Stimulated activated CD8-positive, alpha-beta memory T cell treated with anti-CD3 and anti-CD28 coated beads, Interleukin-15, amount 100 ng/mL, for 24 hours (primary cell): ENCODE measurements at places on chromosomes 4 and X.

GRCh38 chrX:81263059-81263458 is 61.2 kb downstream of the SH3BGRL start:
- DNase-seq = no peak

DNA sequence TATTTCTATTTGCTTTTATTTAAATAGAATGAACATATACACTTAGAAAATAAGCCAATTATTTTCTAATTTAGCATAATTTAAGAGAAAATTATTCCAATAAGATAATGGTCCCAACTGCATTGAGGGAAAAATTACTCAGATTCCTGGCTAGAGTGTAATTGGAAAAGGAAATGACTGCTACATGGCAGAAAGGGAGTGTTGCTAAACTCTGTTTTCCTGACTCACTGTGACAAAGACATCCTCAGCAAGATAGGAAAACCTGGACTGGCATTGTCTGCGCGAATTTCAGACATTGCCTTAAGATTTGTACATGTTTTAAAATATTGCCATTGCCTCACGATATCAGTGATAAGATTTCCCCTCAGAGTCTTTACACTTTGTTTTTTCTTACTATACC is 8.2 kb downstream of the TNIP3 start:
- DNase-seq = no peak

GRCh38 chrX:50978920-50979682 is 68.6 kb downstream of the BMP15 start:
- DNase-seq = no peak

- DNase-seq = no peak
Observed at GRCh38 chrX:101163166-101163565, 56.4 kb upstream of the DRP2 start.

GRCh38 chr4:187903106-187903505 is 92.5 kb upstream of the ZFP42 start:
- no peak for DNase-seq

DNA sequence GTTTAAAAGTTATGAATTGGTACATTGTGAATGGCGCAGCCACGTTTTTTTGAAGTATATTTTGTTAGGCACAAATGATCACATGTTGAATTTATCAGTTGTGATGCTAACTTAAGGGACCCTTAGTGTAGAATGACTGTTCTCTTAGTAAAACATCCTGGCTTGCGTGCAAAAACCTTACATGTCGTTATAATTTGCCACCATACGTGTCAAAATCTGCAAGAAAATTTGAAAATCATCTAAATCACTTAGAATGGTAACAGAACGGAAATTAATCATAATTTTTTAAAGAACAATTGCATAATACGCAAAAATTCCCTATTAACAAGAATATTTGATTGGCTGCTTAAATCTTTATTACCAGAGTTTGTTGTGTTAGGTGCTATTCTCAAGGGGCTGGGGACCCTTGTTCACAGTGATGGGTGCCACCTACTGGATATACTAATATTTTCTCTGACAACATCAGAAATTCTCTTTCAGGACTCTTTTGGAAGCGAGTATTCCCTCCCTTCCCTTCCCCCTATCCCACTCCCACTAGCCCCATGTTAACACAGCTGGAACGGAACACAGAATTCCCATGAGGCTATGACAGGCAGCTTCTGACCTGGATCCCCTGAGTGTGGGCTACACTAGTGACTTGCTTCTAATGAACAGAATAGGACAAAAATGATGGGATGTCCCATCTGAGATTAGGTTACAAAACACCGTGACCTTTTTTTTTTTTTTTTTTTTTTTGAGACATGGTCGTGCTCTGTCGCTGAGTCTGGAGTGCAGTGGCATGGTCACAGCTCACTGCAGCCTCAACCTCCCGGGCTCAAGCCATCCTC is 71.8 kb downstream of the SUPT20HL2 start:
- no peak for DNase-seq

GRCh38 chr4:25451676-25452075 is 74.6 kb downstream of the ANAPC4 start:
- DNase-seq = no peak

- DNase-seq = no peak
Observed at GRCh38 chr4:115113506-115114106, at the start of gene NDST4. Gene NDST4 (minus strand): TSS chr4:115113620. CDS start chr4:115077036, 36,584 bp downstream.

DNA sequence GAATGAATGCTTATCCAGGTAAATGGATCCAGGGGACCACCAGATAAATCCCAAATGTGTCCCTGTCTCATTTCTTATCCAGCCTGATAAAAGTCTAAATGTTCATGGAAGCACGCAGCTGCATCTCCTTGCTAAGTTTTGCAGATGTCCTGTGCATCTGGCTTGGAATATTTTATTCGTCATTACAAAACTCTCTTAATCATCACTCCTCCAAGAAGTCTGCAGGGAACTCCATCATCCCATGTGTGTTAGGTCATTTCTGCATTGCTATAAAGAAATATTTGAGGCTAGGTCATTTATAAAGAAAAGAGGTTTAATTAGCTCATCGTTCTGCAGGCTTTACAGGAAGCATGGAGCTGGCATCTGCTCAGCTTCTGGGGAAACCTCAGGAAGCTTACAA is 297.2 kb downstream of the HS3ST1 start:
- no peak for DNase-seq

DNA sequence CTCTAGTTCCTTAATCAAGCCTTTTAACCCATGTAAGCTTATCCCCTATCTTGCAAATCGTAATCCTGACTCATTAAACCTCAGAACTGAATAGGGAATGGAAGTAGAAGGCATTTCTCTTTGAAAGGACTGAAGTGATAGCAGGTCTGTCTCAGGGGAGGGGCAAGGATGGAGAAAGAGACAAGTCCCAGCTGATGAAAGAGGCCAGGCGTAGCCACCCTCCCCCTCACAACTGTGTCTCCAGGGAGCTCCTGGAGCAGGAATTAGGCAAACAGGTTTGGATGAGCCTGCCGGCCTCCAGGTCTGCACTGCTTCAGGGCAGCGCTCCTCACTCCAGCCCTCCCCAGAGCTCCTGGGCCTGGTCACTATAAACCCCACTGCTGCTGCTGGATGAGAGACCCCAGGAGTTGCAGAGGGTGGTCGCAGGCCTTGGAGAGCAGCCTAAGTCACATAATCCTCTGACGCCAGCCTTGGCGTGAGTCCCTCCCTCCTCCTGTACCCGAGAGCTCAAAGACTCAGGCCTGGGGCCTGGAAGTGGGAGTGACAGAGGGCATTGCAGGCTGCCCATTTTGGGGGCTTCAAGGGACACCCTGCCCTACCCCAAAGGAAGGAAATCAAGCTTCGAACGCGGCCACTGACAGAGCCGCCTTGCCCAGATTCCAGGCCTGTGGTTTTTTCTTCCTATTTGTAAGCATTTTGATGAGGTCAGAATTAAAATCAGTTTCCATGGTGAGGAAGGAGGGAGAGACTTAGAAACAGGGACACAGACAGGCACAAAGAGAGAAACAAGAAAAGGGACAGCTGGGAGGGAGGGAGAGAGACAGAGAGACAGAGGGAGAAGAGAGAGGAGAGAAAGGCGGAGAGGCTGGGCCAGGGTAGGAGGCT is 21.2 kb upstream of the MSX1 start:
- no peak for DNase-seq

DNA sequence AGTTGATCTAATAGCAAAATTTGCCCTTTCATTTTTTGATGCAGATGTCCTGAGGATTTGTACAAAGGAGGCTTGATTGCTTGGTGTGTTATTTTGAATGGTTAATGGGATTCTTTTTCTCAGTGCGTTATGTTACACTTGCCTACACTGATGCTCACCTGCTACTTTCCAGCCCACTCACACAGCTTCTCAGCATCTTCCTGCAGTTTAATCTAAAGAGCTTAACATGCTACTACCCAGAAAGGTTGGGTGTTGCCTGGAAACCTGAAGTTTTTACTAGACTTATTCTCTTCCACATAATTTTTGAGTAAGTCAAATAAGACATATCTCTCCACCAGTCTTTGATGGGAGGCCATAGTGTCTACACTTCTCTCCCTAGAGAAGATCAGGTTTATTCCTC is 9.9 kb upstream of the GPR101 start:
- no peak for DNase-seq

GRCh38 chr4:40908702-40909362 is 159.1 kb downstream of the NSUN7 start:
- peak; percentile 31 for DNase-seq

DNA sequence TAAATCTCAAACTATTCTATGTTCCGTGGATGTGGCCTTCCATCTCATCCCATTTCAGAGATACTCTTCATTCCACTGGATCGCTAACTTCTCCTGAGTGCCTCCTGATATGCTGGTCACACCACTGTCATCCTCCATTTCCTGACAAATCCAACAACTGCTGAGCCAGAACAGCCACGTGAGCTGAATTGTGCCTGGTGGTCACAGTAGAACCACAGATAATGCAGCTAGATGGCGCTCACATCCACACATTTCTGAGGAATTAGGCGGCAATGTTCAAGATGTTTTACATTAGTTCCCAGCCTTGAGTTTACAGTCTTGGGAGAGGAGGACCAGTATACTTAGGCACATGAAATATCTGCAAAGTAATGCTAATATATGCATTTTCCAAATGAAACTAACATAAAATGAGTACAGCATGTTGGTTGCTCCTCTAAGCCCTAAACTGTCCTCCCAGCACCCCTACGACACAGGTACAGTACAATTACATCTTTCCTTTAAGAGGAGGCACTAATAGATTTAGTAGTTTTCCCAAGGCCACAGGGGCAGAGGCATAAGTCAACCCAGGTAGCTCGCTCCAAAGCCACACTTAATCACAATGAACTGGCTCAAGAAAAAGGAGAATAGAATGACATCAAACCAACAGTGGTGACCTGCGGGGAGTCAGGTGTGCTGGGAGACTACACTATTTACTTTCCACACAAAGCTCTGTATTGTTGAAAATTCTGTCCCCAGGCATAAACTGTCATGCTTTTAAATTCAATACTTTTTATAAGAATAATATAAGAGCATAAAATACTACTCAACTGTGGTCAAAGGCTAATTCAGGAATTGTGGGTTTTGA is 134.2 kb downstream of the CHIC2 start:
- peak; percentile 8 for DNase-seq

DNA sequence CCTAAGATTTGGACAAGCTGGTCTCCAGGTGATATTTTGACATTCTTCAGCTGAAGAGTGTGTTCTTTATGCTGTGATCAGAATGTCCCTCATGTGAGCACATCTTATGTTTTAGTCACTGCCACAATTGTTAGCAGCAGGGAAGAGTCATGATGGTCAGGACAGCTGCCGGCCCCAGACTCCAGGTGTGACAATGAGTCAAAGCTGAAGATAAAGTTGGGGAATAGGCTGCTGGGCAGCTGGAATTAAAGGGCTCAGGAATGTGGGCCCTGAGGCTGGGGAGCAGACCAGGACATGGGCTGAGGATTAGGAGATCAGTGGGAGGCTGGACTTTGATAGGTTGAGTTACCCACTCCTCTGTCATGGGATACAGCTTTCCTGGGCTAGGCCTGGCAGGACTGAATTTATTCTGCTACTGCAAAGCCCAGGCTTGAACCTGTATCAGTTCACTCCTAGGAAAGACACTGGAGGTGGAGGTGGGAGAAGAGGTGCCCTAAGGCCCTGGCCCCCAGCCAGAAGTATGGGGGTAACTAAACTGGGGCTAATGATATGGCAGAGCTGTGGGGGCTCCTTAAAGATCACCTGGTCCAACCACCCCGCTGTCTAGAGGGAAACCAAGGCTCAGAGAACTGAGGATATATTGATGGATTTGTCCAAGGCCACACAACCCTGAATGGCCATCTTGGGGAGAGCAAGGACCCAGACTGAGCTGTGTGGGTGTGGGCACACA is 119.5 kb downstream of the PJA1 start:
- DNase-seq = no peak

DNA sequence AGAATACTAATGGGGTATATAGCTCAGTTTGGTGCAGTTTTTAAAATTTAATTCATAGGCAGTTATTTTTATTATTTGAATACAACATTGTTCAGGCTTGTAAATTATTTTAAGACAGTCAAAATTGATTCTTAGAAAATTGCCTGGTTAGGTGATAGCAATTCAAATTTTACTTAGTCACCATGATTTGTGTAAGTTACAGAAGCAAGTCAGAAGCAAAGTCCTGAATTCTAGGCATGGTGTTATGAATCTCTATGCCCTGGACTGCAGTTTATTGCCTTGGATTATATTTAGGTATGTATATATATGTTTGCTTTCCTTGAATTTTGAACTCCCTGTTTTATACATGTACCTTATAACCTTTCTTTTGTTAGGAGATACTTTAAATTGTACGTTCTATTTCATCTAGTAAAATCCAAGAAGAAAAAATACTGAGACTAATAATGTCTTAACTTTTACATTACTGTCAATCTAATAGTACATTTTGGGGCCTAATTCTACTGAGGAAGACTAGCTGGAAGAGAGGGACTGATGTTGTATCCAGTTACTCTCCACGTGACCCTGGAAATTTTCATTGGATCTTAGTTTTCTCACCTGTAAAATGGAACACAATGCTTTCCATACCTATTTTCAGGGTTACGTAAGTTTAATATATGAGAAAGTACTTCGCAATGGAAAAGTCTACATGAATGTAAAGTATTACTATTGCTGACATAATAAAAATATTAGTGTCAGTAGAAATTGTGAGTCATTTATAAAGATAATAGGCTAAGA is 25.1 kb downstream of the RAPGEF2 start:
- no peak for DNase-seq

DNA sequence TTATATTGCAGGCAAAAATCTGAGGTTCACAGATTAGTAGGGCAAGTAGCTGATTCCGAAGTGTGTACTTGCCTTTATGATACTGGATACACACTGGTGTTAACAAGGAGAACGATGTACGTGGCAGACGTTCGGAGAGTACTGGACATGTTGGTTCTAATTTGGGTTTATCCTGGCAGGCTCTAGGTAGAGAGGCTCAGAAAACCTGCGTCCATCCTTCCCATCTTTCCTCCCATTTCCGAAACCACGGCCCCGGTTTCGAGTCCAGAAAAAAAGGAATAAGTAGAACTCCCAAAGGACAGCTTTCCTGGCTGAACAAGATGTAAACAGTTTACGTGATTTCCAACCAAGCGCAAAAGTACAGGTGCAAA is 351 bp upstream of the SLC30A9 start:
- DNase-seq = no peak

DNA sequence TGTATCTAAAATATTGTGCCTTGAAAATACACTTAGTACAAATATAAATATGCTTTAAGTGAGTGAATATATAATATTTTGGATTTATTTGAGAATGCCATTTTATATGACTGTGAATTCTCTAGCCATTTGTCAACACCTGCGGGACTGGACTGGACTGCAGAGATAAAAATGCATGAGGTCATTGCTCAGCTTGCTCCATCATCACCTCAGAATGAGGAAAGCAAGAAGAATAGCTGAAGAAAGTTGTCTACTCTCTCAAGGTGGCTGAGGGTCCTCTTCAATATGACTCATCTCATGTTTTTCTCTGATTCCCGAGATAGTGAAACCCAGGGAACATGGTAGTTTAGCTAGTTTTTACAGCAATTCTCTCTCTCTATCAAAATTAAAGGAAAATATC is 732.5 kb upstream of the AGA start:
- DNase-seq = no peak
